Omental fat pad (tissue), 4 donors: ENCODE measurements at places on chromosomes 7 and 10.

GRCh38 chr7:85023066-85023712 is 163.7 kb downstream of the SEMA3D start:
- no peak for DNase-seq

- DNase-seq, result no peak
Measured at GRCh38 chr7:67391168-67391567, 394.5 kb downstream of the TYW1 start.

- no peak for DNase-seq
Measured at GRCh38 chr7:13984831-13985685, 4.4 kb downstream of the ETV1 start.

DNA sequence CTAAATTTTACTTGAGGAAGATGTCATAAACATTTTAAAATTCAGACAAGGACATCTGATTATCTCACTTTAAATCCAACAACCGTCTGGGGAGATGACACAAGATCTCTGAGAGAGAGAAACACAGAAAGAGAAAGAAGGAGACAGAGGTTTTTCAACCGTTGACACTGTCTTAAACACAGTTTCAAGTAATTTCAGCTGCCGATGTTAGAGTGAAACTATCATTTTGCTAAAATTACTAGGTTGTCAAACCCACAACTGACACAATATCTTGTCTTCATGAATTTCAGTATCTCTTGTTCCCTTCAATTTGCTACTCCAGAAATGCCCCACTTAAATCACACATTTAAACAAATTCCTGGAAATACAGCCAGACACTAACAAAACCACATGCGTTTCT is 174.8 kb downstream of the RAPGEF5 start:
- DNase-seq, result no peak

- no peak for DNase-seq
Measured at GRCh38 chr10:91247360-91248111, 27.1 kb downstream of the PCGF5 start.

DNA sequence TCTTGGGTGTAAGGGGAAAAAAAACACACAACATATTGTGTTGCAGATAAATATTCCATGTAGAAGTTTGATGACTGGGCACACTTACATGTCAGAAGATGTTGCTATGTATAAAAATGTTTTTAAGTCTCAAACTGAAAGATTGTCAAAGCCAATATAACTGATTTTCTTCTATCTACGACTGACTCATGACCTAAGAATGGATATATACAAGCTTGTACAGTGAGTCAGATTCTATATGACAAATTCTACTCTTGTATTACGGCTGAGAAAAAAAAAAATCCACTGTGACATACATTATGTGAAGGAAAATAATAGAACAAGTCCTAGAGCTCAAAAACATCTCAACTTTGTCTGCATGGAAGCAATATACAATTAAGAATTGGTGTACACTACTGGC is 343.0 kb upstream of the PCDH15 start:
- DNase-seq, result no peak

GRCh38 chr7:1270181-1270580 is 37.5 kb downstream of the UNCX start:
- DNase-seq, result no peak

GRCh38 chr7:76514926-76515771 is 4.8 kb downstream of the UPK3B start:
- no peak for DNase-seq

DNA sequence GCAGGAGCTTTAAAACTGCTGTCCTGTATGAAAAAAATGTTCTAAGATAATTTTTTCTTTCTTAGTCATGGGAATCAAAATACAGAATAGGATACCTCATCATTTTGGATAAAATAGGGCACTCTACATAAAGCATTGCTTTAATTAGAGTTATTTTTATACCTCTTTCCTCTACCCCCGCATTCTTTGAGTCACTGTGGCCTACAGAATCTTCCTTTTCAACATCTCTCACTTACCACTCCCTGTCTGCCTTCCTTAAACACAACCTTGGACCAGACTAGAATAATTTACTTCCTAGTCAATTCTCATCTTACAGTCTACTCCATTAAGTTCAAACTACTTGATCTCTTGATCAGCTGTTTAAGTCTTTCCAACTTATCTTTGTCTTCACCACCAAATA is 462.3 kb downstream of the PHTF2 start:
- DNase-seq, result no peak

GRCh38 chr7:135801045-135801693 is 52.6 kb upstream of the FAM180A start:
- DNase-seq, result no peak

DNA sequence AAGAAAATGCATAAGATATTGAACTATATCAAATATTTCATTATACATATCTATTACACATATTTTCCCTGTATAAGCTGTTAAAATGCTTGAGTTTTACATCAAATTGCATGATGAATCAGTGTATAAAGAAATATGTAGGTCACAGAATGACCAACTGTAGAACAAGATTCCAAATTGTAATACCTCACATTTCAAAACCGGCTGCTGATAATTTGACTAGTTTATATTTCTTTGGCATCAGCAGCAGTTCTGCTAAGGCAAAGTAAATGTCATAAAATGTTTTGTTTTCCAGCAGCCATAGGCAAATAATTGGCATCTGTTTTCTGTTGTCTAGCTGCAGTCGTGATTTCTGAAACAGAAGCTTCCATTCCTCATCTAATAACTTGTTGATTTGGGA is 633.9 kb downstream of the ARL4A start:
- no peak for DNase-seq

GRCh38 chr7:99685129-99685758 is 5.4 kb upstream of the CYP3A5 start:
- DNase-seq, result no peak

DNA sequence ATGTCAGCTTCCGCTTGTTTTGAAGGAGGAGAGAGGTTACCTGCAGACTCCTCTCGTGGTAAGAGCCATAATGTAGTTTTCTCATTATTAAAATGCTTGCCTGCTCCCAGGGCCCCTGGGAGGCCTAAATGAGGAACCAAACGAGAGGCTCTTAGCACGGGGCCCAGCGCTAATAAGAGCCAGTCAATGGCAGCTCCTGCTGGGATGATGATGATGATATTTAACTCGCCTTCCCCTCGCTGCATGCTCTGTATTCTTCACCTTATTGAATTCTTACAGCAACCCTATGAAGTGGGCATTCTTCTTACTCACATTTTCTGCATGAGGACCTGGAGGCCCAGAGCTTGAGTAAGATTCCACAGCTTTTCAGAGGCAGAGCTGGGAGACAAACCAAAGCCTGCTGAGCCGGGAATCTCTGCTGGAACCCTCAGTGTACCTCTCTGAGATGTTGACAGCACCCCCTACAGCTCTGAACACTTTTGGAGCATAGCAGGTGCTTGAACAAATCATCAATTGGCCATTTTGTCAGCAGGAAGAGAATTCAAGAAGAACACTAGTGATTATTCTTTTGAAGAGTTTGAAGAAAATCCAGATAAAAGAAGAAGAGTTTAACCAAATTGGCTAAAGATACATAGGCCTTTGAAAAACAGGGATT is 93.1 kb upstream of the HABP2 start:
- DNase-seq, result no peak

- DNase-seq, result no peak
Measured at GRCh38 chr7:114890561-114890960, 31.3 kb upstream of the MDFIC start.

GRCh38 chr7:5553298-5553877 is 129.8 kb upstream of the TNRC18 start:
- no peak for DNase-seq

- no peak for DNase-seq
Measured at GRCh38 chr10:121613456-121613855, 15.2 kb upstream of the FGFR2 start.

DNA sequence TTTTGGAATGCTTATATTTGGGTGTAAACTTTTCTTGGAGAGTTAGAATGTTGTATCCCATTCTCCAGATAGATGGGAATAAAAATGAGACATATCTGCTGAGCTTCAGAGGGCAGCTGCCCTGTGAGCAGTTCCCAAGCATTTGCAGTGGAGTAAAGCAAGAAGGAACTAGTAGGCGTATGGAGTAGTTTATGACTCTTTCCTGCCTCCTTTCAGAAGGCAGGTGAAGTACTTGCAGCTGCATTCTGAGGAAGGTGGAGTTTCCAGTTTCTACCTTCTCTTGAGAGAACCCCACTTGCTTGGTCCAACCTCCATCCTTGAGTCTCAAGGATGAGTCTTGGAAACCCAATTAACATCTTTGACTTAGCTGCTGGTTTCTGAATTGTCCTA is 563.6 kb downstream of the LRMDA start:
- no peak for DNase-seq

GRCh38 chr7:105837765-105838626 is 38.4 kb downstream of the ATXN7L1 start:
- no peak for DNase-seq

DNA sequence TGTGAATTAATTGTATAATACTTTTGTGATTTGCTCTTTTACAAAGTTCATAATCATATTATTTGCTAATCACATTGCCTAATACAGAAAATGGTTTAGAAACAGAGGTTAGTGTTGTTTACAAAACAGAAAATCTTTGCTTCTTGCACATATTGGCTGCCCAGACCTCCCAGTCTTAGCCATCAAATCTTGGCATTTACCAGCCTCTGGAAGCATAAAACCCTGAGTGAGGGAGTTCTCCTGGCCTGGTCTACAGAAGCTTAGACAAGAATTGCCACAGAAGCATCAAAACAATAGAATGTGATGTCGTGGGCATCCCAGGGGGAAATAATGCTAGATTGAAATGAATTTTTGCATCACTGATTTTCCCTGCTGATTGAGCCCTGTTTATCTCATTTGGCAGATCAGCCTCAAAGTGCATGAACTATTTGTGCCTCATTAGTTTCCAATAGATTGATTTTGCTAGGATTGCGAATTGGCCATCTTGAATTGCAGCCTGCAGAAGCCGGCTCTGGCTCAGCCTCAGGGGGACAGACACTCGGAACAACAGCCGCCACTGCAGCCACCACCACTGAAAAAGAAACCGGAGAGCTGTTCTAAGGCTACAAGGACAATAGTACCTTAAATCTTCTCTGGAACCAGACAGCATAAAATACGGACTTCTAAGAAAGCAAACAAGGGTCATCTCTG is 11.1 kb upstream of the SORBS1 start:
- DNase-seq, result no peak

DNA sequence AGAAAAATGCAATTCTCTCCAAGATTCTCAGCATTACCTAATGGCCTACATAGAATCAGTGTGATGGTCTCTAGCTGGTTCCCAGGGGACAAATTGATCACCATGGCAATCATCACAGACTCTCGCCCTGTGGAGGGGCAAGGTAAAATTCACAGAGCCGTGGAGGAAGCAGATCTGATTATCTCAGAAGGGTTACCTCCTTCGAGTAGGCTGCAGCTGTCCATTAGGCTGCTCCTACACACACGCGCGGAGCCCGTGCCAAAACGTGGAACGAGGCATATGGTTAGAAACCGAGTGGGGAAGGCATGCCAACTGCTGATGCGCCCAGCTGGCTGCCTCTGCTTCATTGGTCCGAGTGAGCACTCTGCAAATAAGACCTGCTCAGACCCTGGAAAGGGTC is 52.8 kb upstream of the PTER start:
- no peak for DNase-seq

DNA sequence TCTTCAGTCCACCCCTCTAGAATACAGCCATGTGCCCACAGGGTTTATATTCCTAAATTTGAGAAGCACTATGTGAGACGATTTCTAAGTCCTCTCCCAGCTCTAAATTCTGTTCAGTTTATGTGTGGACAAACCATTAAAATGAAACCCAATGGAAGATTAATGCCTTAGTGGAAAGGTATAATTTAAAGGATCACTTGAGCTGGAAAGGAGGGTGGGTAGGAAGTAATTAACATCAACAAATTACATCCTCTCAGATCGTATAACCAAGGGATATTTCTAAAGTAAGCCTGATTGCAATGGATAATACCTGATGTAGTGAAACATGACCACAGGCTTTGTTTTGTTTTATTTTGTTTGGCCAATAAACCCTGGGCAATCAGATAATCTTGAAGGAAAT is 511.0 kb upstream of the COBL start:
- DNase-seq, result no peak

DNA sequence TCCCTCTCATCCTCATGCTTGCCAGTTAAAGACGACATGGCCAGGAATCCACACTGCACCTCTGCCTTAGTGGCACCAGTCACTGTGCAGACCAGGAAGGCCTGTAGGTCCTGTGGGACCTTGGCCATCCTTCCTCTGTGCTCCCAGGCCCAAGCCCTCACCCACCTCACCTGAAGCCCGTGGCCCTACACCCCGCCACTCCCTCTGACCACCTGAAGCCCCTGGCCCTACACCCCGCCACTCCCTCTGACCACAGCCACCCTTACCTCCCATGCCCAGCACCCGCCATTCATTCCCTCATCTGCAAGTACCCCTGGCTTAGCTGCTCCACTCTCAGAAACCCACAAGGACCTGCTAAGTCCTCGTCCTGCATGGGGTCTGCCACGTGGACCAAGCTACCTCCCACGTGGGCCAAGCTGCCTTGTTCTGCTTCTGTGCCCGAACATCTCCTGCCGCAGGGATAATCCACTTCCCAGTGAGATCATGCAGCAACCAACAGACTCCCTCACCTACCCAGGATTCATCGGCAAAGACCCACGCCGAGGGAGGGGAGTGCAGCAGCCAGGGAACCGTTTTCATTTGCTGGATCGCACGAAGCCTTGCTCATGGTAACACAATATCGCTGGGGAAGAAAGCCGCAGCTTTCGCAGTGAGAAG is 151.2 kb downstream of the TCERG1L start:
- no peak for DNase-seq

- DNase-seq, result no peak
Measured at GRCh38 chr7:157690833-157691585, 354.2 kb downstream of the DNAJB6 start.

- DNase-seq, result no peak
Measured at GRCh38 chr10:60820093-60820754, 41.9 kb downstream of the CDK1 start.

DNA sequence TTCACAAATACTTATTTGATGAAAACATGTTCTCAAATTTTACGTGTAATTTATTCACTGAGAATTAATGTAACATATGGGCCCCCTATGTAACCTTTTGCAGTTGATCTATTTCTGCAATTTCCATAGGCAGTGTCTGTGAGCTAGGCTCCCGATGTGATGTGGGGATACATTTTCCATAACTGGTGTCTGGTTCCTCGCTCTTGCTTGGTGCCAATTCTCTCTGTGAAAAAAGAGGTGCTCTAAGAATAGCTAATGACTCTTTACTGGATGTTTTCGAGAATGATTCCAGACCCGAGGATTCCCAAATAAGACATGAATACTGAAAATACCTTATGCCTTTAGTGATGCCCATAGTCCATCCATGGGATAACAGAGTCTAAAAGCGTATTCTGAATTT is 286.7 kb upstream of the FZD8 start:
- DNase-seq, result no peak

- no peak for DNase-seq
Measured at GRCh38 chr7:24786941-24787340, 29.7 kb upstream of the GSDME start.

- no peak for DNase-seq
Measured at GRCh38 chr10:58477122-58477521, 35.5 kb upstream of the BICC1 start.

DNA sequence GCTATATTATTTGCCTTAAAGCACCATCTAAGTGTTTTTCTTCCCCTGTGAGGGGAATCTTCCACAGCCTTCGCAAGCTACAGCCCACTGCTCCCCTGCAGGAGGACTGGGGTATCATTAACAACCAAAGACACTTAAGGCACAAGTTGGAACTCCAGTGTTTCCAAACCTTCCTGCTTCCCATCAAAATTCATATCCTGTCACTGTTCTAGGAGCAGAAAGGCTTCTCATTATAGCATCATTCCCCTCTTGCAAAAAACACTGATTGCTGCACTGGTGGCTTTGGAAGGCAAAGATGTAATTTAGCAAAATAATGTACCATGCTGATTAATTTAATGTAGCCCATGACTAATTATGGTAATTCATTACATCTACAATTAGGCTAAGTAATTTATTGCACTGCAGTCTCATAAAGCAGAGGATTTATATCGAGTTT is 207.2 kb downstream of the SKAP2 start:
- no peak for DNase-seq
